ENCODE measurements at places on chromosomes 7 and 10. TPM values are rescaled to one million over a fixed set of nuclear protein-coding genes. Genes with fewer than 3 reads are reported as not detected.

The FAM131B gene
- 0.08 TPM for total RNA-seq

The AS3MT gene
- 3.2 TPM for total RNA-seq

The OPN4 gene
- total RNA-seq = not detected

The NKX1-2 gene
- 2.6 TPM for total RNA-seq

The DPYSL4 gene
- 0.94 TPM for total RNA-seq

The ABLIM1 gene
- 32.4 TPM for total RNA-seq

The BLNK gene
- 0.87 TPM for total RNA-seq

The FKBP6 gene
- total RNA-seq = not detected

The SPDYE2 gene
- total RNA-seq = not detected

The PNLIPRP3 gene
- total RNA-seq = 103 TPM

The CUBN gene
- total RNA-seq = under 0.01 TPM

The KRIT1 gene
- 23.2 TPM for total RNA-seq

The VPS26A gene
- total RNA-seq = 21.1 TPM

The CALML3 gene
- 58.4 TPM for total RNA-seq

The CPXM2 gene
- total RNA-seq = under 0.01 TPM

All from hair follicular keratinocyte (primary cell).